ENCODE measurements at places on chromosomes 7 and 10.
A peak's percentile ranks its signal among the peaks of the same experiment; 100 is the strongest.

DNA sequence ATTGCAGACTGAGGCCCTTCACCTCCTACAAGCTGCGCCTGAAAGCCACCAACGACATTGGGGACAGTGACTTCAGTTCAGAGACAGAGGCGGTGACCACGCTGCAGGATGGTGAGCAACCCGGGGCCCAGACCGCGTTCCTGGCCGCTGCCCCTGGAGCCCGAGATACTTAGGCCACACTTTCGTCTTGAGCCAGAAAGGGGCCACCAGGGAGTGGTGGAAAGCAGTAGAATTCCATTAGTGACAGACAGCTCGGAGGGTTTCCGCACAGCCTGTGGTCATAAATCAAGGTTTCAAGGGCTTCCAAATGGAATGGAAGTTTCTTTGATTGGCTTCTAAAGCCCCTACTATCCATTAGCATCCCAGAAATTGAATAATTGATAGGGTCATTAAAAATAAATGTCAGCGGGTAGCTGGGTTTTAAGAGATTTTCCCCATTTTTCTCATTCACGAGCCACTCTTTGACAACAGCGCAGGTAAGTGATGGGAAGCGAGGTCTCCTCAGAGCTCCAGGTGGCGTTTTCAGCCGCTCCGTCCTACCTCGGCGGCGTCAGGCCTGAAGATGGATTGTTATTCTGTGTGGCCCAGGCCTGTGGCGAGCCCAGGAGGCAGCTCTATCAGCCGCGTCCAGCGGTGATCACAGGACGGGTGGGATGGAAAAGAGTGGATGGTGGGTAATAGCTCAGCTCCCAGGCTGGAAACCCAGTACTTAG, 523.5 kb upstream of the FOXK1 start:
- DNase-seq = no peak

DNA sequence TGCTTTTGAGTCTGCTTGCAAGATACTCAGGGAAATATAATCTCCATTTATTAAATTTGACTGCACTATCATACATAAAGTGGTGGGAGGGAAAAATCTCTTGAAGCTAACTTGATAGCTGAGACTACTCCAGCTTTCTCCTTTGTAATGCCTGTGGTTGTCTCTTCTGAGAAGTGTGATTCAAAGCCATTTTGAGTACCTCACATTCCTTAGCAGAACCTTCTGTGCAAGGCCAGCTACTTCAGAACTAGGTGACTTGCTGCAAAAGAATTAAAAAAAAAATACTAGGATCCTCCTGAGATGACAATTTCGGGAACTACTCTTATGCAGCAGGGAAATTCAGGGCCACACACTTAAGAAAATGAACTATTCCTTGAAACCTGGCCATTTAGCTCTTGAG, 294.8 kb downstream of the MDFIC start:
- no peak for DNase-seq

- no peak for DNase-seq
Measured at GRCh38 chr10:132133449-132134240, 53.1 kb upstream of the DPYSL4 start.

DNA sequence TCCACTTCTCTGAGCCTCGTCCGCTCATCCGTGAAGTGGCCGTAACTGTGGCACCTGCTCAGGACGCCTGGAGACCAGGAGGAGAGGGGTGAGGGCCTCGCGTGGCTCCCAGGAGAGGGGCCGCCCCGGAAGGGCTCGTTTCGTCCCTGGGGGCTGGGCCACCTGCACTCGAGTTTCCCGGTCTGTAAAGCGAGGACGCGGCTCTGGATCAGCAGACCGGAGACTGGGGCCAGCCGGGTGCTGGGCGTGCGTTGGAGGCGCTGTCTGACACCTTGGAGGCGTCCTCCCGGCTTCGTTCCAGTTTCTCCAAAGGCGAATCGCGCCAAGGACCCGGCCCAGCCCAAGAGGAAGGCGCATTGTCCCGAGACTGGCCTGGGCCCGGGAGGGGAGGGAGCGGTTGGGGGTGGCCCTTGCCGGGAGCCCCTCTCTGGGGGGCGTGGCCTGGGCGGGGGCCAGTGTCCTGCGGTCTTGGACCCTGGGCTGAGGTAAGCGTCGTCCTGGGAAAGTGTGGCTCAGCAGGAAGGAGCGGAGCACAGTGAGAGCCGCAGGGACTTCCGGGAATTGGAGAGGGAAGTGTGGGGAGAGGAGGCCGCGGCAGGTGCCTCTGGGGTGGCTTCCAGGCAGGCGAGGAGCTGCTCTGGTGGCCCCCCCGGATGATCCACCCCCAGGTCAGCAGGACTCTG, 89.6 kb downstream of the FOXL3 start:
- no peak for DNase-seq

GRCh38 chr7:155869784-155870076, 57.5 kb upstream of the SHH start:
- no peak for DNase-seq

GRCh38 chr7:26429168-26429567, 137.5 kb downstream of the SNX10 start:
- DNase-seq = no peak

GRCh38 chr7:146314962-146315361, 198.4 kb downstream of the CNTNAP2 start:
- no peak for DNase-seq

- no peak for DNase-seq
Measured at GRCh38 chr10:29243750-29244149, 45.1 kb upstream of the LYZL1 start.

DNA sequence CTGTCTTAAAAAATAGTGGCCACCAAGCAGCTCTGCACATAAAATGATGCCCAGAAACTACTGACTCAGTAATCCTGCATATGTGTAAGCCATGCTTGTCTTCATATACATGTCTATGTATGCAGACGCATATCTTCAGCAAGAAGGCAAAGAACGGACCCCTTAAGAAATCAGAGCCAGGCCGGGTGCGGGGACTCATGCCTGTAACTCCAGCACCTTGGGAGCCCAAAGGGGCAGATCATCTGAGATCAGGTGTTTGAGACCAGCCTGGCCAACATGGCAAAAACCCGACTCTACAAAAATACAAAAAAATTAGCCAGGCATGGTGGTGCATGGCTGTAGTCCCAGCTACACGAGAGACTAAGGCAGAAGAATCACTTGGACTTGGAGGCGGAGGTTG, 295.0 kb downstream of the TCERG1L start:
- DNase-seq = no peak

- DNase-seq = no peak
Measured at GRCh38 chr7:43195256-43195655, 82.8 kb downstream of the HECW1 start.

DNA sequence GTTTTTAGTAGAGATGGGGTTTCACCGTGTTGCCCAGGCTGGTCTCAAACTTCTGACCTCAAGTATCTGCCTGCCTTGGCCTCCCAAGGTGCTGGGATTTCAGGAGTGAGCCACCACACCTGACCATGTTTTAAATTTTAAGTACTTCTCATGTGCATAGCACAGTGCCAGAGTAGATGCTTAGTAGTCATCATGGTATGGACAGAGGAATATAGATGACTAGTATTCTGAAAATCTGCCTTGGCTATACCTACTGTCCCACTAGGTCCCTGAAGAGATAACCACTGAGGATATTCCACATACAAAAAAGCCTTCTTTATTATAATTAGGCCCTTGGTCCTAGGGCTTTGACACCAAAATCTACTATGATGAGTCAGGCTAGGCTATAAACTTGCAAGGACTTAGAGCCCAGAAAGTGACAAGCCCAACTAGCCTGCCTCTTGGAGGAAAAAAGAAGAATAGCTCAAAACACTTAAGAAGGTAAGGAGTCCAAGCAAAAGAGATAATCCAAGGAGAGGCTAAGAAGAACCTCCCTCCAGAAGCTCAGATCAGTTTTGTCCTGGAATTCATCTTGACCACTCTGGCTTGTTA, 34.0 kb downstream of the LUC7L2 start:
- DNase-seq = no peak

DNA sequence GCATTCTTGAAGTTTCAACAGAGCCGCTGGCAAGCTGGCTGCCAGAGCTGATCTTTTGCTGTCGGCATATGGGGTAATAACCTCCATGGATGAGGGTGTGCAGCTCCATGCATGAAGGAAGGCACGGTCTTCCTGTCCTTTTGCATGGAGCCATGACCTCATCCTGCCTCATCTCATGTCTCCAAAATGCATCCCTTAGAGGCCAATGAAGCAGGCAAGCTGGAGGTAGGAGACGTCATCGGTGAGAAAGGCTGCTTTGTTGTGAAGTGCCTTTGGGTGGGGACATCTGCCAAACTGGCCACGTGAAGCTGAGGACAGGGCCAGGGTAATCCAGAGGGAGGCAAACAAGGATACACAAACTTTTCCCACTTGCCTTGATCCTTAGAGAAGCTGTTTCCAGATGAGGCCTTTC, 161.5 kb upstream of the TBX20 start:
- no peak for DNase-seq

DNA sequence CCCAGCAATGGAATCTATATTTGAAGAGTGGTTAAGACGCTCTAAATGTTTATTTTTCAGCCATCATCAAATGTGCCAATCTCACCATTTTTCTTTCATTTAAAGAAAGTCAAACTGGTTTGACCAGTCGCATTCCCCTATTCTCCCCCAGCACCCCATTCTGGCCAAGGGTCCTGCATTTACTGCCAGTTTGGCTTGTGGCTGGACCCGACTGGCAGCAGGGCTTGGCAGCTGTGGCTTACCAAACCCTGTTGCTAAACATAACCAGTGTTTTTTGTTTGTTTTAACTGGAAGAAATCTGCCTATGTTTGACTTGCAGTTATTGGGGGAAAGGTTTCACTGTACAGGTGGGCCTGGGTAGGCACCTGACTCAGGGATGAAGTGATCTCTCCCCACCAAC, 116.3 kb downstream of the CYP26A1 start:
- DNase-seq = no peak

GRCh38 chr10:68110027-68110426, 739 bp downstream of the MYPN start:
- no peak for DNase-seq

- no peak for DNase-seq
Measured at GRCh38 chr7:1019255-1019785, 25.0 kb upstream of the GPR146 start.

DNA sequence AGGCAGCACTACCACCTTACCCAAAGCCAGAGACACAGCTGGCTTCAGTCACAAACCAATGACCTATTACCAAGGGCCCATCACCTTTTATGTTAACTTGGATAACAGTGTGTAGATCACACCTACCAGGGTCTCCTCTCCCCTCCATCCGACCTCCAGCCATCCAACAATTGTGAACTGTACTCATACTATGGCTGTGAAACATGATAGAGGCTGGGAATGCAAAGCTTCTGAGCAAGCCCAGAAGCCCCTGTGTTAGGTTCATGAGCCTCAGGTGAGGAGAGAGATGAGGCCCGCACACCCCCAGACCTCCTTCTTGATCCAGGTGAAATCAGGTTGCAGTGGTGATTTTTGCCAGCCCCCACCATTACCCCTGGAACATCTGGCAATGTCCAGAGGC, 47.7 kb downstream of the PNLIPRP2 start:
- DNase-seq = no peak

GRCh38 chr7:128878226-128879105, 15.8 kb downstream of the ATP6V1F start:
- no peak for DNase-seq

- no peak for DNase-seq
Measured at GRCh38 chr10:3251172-3251571, 78.6 kb upstream of the PITRM1 start.

DNA sequence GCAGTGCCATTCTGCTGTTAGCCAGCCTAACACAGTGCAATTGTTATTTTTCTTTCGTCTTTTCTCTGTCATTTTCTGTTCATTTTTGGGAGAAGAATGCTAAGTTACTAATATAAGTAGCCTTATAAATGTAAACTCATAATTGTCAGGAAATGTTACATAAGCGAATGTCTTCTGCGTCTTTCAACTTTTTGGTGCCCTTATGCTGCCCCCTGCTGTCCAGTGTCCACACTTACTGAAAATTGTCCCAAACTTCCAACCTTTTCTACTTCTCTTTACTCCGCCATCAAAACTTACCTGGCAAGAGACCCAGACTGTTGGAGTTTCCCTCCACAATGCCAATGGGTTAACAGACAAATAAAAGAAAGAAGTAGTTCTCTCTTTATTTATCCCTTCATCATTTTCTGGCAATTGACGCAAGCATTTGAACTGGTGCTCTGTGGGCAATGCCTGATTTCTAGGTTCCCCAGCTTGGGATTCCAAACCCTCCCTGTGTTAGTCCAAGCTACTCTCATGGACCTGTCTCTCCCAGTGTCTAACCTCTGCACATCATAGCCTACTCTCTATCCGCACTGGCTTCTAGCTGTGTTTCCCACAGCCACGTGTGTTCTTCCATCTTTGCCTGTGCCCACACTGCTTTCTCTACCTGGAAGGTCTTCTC, 21.0 kb upstream of the EPC1 start:
- DNase-seq = peak; percentile 85

GRCh38 chr7:77657427-77658224, 38.6 kb upstream of the RSBN1L start:
- DNase-seq = peak; percentile 19

GRCh38 chr10:77628906-77629730, 8.5 kb downstream of the KCNMA1 start:
- no peak for DNase-seq

GRCh38 chr7:123075838-123076467, 80.5 kb upstream of the TAS2R16 start:
- DNase-seq = no peak

DNA sequence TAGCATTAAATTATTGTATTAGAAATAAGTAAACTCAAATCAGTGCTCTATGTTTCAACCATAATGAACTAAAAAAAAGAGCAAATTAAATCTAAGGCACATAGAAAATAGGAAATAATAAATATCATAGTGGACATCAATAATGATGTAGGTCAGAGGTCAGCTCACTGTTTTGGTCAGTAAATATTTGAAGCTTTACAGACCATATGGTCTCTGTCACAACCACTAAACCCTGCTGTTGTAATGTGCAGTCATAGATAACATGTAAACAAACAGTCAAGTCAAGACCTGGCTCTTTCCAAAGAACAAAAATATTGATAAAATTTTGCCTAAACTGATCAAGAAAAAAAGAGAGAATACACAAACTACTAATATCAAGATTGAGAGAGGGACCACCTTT, 615.0 kb downstream of the SH2D4B start:
- DNase-seq = no peak

DNA sequence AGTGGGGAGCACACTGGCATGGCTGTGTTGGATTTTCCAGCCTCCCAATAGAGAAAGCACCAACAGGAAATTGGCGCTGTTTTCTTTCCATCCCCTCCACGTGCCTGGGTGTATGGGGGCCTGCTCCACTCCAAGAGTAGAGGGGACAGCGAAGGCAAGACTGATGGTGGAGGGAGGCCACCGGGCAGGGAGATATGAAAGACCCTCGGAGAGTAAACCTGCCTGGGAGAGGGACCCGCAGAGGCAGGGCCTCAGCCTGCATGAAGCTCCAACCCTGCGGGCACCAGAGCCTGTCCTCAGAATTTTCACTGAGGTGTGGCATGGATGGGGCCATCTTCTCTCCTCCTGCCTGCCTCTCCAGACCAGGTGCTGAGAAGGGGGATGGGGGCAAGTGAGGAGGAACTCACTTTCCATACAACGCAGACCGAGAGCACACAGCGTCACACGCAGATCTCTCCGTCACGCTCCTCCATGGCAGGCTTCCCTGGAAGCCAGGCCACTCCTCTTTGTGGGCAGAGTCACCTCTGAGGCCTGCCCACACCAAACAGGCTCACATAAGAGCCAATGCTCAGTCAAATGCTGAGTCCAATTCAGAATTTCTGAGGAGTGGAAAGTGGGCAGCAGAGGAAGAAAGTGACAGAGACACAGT, 18.8 kb downstream of the ANXA11 start:
- no peak for DNase-seq

- no peak for DNase-seq
Measured at GRCh38 chr7:26880852-26881251, 16.5 kb upstream of the SKAP2 start.

Data from hippocampal formation (tissue), 2 donors.